Natural killer cell treated with Interleukin-12 subunit alpha and Interleukin-12 subunit beta and Interleukin-15 and Interleukin-18, amount 100 ng/mL, for 72 hours (primary cell): ENCODE measurements at places on chromosomes 12 and 14. TPM values are rescaled to one million over a fixed set of nuclear protein-coding genes. Genes with fewer than 3 reads are reported as not detected.

DNA sequence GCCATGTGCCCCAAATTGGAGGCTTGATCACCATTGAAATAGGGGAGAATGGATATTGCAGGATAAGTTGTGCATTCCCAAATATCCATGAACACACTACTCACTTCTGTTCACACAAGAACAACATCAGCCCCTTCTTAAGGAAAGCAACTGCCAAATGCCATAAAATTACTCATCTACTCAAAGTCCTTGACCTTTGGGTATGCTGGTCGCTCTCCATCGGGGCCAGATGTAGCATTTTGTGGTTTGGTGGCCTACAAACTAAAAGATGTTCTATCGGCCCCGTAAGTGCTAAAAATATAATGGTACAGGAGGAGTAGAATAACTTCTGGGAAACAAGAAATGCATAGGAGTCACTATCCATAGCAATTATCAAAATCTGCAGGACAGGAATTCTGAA lies 362.6 kb downstream of the AEBP2 start:
- DNase-seq: no peak

DNA sequence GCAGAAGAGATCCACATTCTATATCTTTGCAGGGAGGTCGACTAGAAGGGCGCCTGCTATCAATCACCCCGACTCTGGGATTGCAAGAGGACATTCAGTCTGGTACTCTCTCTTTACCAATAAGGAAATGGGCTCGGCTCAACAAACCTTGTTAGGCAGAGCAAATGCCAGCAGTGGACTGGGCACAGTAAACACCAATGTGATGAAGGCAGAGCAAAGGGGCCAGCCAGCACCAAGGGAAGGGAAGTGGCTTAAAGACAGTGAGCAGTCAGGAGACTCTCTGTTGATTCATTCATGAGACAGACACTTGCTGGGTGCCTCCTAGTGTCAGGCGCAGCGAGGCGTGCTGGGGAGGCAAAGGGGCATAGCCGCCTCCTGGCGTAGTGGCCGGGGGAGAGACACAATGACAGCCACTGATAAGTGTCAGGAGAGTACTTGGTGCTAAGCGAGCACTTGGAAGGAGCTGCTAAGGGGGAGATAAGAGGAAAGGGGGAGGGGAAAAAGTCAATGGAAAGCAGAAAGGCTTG lies 34.1 kb downstream of the TMCC3 start:
- no peak for DNase-seq

DNA sequence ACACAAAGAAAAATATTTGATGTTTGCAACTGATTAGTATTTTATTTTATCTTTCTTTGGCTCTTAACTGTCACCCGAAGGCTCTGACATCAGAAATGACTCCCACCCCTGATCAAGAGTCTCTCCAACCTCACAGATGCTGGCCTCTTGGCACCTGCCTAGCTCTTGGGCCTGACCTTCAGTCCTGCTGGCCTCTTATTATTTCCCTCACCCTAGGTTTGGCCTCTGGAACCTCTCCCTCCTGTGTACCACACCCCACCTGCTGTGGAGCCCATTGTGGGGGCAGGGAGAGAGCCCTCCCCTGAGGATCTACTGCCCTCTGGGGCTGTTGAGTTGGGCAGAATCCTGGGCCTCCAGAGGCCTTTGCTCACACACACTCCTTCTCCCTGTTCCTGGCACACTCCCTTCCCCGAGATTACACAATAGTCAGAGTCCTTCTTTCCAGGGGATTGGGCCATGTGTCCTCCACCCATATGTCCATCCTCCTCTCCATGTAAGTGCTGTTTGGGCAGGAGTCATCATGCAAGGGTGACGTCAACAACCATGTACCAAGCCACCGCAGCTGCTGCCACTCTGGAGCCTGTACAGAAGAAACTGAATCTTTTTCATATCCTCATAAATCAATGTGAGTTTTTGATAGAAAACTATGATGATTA lies 124.3 kb downstream of the RASSF9 start:
- DNase-seq: no peak

DNA sequence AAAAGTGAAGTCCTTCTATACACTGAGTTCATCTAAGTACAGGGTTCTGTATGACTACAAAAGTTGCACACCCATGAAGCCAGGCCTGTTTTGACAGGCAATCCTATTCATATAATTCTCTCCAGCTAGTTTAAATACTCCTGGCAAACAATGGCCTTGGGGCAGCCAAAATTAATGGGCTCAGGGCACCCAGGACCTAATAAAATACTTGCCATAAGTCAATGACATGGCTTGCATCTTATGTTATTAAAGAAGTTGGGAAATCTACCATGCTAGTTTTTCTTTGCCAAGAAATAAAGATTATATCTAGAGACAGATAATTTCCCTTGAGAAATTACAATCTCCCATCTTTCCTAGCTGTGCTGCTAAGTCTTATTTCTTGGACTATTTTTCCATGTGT lies 11.1 kb upstream of the TMTC1 start:
- no peak for DNase-seq

DNA sequence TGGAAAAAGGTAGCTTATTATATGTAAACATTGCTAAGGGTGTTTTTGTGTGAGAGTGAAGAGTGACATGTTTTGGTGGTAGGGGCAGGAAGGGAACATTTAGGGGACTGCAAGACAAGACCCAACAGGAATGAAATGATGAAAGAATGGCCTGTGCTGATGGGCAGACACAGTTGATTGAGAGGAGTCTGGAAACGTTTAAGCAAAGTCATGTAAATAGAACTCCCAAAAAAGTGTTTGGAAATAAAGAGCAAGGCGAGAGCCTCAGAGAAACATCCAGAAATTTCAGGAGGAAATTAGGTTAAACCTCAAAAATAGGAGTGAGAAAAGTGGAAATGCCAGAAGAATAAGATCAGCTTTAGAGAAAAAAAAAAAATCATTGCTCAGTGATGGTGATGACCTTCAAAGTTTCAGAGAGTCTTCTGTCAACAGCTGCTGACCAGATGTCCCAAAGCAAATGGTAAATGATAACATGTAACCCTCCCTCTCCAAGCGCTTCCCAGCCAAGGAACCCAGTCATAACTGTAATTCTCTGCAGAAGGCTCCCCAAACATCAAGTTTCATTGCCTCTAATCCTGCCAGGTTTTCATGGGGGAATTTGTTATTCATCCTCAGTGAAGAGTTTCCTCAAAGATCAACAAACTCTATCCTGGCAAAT lies 223.2 kb upstream of the FAR2 start:
- DNase-seq: no peak

GRCh38 chr12:92968176-92968813 lies 39.2 kb upstream of the EEA1 start:
- DNase-seq: no peak

DNA sequence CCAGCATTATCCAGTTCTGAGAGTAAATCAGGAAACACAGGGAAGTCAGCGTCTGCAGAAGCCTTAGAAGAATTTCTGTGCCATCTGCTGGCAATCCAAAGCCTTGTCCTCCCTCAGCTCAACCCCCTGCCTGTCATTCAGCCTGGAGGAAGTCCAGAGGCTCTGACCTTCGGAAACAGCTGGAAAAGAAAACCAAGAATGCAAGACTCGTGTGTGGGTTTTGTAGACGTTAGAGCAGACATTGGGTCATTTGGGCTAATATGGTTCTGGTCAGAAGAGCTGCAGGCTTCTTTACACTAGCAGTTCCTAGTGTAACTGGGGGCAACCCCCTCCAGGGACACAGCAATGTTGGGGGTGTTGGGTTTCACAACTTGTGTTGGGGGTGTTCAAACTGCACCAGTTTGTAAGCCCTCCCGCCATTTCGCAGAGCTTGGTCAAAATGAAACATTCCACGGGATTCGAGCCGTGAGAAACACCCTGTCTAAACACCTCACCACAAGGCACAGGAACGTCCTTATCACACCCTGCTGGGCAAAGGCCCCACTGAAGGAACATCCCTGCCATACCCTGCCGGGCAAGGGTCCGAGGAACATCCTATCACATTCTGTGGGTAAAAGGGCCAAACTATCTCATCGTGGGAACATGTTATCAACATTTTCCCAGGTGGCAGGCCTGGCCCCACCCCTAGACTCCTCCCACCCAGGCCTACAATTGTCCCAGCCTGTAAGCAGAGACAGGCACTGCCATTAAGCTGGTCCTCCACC lies 21.0 kb upstream of the SERPINA4 start:
- DNase-seq: no peak

BMAL2 gene
- 26.0 TPM for total RNA-seq

GLIPR1L1 gene
- not detected for total RNA-seq

PSMC1 gene
- total RNA-seq: 142 TPM
